Heart right ventricle (tissue), 16 donors: ENCODE measurements at places on chromosomes 3 and 15. TPM values are rescaled to one million over a fixed set of nuclear protein-coding genes. Genes with fewer than 3 reads are reported as not detected.
A peak's percentile ranks its signal among the peaks of the same experiment; 100 is the strongest.

The CFAP161 gene
- 0.28 TPM for total RNA-seq

DNA sequence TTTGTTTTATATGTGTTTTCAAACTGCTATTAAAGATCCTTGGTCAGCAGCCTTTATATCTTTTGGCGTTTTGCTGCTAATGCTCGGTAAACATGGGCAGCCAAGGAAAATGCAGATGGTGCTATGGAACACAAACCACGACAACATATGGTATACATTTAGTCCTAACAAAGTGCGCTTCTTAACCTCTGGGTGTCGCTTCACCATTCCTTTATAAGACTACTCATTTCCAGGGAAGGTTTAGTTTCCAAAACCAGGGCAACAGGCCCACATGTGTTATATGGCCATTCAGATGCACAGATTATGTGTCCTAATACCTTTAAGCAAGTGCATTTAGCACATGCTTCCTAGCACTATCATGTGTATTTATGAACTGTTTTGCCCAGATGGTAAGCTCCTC is 14.7 kb downstream of the SHOX2 start:
- DNase-seq = no peak

- DNase-seq = no peak
These were observed 404.8 kb downstream of the PTPRG start for GRCh38 chr3:61966200-61966599.

GRCh38 chr3:23999012-23999641 is 54.0 kb downstream of the NR1D2 start:
- DNase-seq = peak; percentile 66

DNA sequence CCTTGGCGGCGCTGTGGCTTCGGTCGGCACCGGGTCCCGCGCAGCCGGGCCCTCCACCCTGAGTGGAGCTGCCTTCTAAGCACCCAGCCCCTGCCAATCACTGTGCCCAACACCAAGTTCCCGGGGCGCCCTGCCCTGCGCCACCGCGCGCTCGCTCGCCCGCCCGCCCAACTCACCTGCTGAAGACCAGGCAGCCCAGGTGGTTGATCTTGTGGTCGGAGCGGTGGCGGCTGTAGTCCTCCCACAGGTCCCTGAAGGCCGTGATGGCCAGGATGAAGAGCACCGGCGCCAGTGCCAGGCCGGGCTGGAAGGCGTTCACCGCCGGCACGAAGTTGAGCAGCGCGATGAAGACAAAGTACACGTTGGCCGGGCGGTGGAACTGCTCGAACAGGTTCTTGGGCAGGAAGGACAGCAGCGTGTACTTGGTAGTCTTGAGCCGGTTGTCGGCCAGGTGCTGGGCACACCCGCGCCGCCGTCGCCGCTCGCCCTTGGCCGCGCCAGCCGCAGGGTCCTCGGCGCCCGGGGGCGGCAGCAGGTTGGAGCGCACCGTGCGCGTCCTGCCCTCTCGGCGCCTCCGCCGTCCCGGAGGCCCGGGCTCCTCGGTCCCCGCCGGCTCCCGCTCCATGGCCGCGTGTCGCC is 536 bp downstream of the ATP10A start:
- no peak for DNase-seq

GRCh38 chr3:52524258-52524751 is 9.4 kb downstream of the NT5DC2 start:
- DNase-seq = no peak

GRCh38 chr3:169812332-169813235 is at the start of the genes LRRC34 and LRRIQ4:
Gene LRRC34 (minus strand): TSS chr3:169812904. CDS start chr3:169812548, 356 bp downstream.
Gene LRRIQ4 (plus strand): TSS chr3:169812870. CDS start chr3:169821922, 9,052 bp downstream.
- peak; percentile 76 for DNase-seq
